ENCODE measurements at places on chromosomes 1 and 21.

- no peak for DNase-seq
Measured at GRCh38 chr1:239861985-239862384, 229.7 kb upstream of the FMN2 start.

DNA sequence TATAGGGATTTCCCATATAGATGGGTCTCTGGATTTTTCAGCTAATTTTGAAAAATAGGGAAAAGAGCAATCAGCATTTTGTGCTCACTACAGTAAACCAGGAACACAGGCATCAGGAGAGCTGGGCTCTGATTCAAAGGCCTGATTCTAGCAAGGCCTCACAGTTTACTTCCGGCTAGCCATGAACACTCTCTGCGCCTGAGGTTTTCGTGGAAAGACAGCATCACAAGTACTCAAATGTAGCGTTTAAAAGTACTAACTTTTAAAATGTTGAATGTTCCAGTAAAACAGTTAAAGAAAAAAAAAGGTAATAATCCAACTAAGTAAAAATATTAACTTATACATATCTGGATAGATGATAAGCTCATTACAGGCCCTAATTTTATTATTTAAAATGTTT, 120.6 kb downstream of the SLC45A1 start:
- DNase-seq, result no peak

DNA sequence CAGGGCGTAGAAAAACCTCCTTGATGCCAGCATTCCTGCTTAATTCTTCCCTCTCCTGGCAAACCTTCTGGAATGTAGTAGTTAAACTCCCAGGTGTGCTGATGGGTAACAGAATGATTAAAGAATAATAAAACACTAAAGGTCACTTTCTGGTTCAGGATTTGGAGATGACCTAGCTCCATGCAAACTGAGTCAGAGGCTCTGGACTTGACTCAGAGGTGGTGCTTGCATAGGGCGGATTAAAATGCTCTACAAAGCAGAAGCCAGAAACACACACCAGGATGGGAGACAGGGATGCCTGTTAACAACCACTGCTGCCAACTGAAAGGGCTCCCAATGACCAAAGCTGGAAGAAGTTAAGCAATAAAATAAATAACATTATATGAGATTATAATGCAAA, 41.5 kb downstream of the KRTAP19-8 start:
- no peak for DNase-seq

- no peak for DNase-seq
Measured at GRCh38 chr1:110224240-110224995, 14.3 kb downstream of the KCNC4 start.

DNA sequence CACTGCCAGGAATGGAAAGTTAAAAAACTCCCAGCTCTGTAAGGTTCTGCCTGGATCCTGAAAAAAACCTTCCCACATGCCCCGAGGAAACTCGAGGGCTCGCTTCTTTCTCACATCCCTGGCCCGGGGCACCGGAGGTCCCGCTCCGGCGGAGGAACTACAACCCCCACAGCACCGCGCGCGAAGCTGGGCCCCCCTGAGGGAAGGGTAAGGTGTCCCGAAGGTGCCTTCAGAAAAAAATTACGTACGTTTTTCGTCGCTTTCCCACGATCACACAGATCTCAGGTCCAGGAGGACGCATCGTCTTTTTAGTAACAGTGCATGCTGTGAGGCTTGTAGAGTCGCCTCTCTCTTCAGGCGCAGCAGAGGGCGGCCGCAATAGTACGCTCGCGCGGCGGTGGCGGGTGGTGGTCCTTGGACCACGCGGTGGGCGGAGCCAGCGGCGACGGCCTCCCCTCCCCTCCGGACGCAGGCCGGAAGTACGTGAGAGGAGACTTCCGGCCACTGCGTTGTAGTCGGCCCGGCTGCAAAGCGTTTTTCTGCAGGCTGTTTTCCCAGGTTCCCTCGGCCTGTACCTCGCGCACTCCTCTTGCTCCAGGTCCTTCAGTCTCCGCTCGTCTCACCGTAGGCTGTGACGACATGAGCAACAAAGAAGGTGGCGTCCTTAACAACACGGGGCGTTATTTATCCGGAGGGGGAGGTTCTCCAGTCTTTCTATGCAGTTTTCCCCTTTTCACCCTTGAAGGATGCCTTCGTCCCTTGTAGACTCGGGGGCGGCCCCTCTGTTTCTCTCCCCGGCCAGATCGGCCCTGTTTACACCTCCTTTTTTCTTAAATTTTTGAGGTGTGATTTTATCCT, at the start of gene TSNAX:
Gene TSNAX, plus strand, starts transcription at position 498 of the 858 bp plus-strand sequence. Its CDS starts 142 bp downstream, at position 640.
- DNase-seq, result peak; percentile 51

DNA sequence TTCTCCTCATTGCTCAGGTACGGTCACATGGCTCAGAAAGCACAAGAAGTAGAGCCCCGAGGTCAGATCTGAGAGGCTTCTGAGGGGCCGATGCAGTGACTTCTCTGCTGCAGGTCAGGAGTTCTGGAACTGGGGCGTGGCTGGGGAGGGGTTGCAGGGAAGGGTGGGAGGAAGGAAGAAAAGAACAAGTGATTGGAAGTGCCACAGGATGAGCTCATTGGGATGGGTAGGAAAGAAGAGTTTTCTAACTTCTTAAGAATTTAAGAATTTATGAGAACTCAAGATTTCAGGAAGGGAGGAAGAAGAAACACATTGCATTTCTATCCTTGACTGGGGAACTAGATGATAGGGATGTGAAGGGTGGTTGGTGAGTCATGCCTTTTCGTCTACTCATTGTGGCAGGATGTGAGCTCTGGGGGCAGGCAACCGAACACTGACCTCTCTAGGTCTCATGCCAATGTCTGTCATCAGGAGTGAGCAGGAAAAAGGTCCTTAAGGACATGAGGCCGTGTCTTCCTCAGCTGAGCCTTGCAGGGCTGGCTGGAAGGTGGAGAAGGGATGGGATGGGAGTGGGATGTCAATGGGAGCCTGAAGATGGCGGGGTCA, 497 bp downstream of the FCRLB start:
- no peak for DNase-seq

DNA sequence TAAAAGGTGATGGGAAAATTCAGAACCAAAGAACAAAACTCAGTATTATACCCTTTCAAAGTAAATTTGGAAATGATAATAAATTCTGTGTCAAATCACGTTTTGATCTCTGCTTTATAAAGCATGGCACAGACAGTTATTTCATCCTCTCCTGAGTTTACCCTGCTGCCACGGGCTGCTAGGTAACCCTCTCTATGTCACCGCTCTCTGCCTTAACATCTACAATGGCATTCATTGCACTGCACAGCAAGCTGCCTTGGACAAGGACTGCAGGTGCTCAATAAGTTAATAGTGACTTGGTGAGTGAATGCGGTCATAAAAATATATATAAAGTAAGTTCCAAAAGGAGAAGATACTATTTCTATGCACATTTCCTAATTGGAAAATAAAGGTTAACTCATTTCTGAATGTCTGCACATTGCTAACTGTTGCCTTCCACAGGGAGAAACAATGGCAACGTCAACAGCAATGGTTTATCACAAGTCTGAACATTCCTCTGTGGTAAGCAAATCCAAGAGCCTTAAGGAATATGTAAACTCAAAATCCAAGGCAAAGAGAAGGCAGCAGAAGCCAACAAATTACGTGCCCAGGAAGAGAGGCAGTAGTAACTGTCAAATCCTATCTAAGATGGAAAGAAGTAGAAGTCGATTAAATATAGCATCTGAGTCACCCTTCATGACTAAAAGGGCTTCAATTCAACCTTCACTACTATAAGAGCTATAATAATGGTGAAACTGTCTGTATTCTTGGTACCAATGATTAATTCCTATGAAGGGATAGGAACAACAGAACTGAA, 19.4 kb downstream of the FYB2 start:
- DNase-seq, result no peak

GRCh38 chr21:33025489-33026442, at the start of gene OLIG2:
Gene OLIG2, plus strand, starts transcription at chr21:33025935. Its CDS starts 928 bp downstream, at chr21:33026863.
- DNase-seq, result no peak
